ENCODE measurements at places on chromosomes 2 and 18.

GRCh38 chr2:44040365-44040764 lies 44.6 kb upstream of the LRPPRC start:
- no peak for DNase-seq

- no peak for DNase-seq
Measured at GRCh38 chr2:1784087-1784486, 39.8 kb upstream of the PXDN start.

- no peak for DNase-seq
Measured at GRCh38 chr2:200788121-200788718, 23.5 kb upstream of the BZW1 start.

DNA sequence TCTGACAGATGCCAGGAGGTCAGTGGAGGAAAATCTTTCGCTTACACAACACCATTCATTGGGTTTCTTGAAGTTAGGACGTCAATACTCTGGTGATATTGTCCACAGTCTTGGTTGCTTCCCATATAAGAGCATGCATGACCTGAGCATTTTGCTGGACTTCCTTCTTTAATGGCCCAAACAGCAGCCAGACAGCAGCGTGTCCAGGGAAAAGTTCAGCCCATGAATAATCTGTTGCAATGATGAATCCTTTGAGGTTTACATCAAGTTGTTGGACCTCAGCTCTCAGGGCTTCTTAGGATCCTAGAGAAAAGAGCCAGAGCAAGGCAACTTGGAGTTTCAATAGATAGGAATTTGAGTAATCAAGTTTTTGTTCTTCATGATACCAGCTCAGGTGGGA lies 155.6 kb upstream of the MGAT5 start:
- no peak for DNase-seq

GRCh38 chr2:194883711-194884110 lies 773.3 kb upstream of the SLC39A10 start:
- no peak for DNase-seq

DNA sequence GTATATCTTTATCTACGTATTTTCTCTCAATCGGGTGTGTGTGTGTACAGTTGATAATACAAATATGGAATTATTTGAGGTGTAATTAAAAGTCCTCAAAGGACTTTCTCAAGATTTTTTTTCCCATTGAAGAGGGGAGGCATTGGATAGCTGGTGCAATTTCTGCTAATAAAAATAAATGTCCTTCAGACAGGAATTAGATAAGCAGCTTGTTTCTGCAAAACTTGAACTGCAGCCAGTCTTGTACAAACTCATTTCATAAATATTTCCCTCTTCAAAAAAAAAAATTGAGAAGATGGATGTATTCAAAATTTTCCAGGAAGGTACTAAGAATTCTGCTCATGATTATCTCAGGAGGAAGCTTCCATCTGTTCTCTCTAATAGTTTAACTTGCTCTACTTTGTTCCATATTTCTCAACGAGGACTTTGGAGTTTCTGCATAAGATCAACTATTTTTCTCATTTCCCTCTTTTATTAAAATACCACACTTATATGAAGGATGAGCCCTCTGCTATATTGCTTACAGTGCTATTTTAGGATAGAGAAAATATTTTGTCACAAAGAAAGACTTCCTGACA lies 33.0 kb upstream of the GLS start:
- no peak for DNase-seq

DNA sequence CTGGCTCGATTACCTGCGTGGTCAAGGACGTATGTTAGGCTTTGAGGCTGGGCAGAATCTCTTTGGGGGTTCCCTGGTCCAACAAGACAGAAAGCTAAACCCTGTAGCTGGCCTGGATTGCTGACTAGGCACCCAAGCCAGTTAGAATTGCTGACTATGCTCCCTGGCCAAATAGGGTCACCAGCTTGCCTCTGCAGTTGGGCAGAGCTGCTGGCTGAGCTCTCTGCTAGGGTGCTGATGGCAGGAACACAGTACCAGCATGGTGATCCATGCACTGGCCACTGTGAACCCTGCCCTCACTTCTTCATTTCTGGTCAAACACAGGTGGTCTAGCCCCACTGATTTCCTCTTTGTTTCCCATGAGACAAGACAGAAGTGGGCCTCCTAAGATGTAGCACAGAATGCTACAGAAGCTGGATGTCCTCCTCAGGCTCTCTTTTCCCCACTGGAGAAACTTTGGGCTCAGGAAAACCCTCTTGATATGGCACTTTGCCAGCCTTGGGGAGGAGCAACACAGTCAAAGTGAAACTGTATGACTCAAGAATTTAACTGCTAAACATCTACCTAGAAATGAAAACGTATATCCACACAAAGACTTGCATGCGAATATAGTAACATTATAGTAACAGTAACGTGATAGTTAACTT lies 20.8 kb downstream of the SP140L start:
- no peak for DNase-seq

DNA sequence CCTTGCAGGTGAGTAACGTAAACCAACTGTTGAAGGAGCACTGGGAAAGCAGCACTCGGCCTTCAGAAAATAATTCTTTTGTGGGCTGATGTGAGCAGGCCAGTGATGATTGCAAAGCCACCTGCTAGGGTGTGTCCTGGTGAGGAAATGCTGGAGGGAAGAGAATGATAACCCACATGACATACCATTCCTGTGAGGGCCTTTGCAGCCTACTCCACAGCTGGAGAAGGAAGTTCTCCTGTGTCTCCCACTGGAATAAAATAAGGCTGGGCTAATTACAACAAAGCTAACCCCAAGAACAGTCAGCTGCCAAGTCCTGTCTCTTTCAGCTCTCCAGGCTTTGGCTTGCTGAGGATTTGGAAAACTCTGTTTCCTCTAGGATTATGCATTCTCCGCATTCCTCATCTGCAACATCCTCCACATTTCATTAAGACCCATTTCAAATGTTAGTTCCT lies 16.7 kb upstream of the DSG1 start:
- DNase-seq = peak; percentile 29

- DNase-seq = no peak
Measured at GRCh38 chr2:96538487-96539214, 2.1 kb downstream of the ARID5A start.

GRCh38 chr2:71995067-71995665 lies 152.5 kb downstream of the CYP26B1 start:
- DNase-seq = no peak

DNA sequence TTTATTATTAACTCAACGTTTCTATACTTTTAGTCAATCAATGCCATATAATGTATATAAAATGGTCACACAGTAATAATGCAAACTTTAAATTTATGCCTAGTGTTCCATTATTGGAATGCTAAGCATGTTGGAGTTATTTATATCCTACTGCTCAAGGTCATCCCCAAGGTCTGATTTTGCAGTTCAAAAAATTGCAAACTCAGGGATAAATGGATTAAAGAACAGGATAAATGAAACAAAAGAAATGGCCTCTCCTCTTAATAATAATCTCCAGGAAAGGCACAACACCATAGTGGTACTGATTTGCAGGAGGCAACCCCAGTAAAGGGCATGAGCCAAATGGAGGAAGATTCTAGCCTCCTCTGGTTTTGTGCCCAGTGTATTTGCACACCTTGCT lies 436.4 kb downstream of the EPHA4 start:
- DNase-seq = no peak

DNA sequence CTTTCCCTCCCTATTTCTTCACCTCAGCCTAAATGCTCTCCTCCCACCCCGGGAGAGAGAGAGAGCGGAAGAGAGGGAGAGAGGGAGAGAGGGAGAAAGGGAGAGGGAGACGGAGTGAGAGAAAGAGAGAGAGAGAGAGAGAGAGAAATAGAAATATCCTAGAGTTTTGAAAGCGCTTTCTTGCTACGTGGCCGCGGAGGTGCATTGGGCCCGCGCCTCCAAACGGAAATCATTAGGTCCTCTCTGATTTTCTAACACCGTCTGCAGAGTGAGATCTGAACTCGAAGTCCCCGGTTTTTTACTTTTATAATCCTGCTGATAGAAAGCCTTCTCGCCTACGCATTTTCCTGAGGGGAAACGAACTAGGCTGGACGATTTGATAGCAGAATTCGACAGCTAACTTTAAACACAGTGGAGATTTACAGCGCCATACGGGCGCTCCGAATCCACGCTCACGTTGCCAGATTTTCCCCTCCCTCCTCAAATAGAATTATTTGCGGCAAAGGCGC lies 903 bp upstream of the EVX2 start:
- no peak for DNase-seq

DNA sequence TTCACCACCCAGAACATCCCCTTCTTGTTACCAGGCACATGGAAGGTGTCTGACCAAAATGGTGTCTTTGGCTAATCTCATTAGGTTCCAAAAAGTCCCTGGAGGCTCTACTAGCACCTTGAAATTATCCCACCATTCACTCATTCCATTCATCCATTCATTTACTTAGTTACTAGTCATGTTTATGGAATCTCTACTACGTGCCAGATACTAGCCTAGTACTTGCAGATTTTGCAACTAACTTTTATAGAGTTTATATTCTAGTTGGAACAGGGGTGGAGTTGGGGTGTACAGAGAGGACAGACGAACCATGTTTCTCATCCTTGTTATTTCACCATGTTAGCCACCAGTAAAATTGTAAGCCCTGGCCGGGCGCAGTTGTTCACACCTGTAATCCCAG lies 4.0 kb upstream of the NOP58 start:
- DNase-seq = no peak

- DNase-seq = no peak
Measured at GRCh38 chr2:43169099-43169945, 57.1 kb downstream of the ZFP36L2 start.

DNA sequence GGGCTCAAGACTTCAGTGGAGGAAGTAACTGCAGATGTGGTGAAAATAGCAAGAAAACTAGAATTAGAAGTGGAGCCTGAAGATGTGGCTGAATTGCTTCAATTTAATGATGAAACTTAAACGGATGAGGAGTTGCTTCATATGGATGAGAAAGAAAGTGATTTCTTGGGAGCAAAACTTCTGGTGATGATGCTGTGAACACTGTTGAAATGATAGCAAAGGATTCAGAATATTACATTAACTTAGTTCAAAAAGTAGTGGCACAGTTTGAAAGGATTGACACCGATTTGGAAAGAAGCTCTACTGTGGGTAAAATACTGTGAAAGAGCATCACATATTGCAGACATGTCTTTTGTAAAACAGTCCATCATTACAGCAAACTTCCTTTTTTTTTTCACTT lies 638.0 kb downstream of the NYAP2 start:
- DNase-seq = no peak

All from skin of body (tissue), 3 donors.